ENCODE measurements at places on chromosomes 13 and 19.

GRCh38 chr13:21761770-21762169, 90.9 kb downstream of the FGF9 start:
- no peak for DNase-seq

- no peak for DNase-seq
Measured at GRCh38 chr13:48804821-48805601, 151.3 kb downstream of the CYSLTR2 start.

- no peak for DNase-seq
Measured at GRCh38 chr19:53909471-53910169, 542 bp downstream of the CACNG7 start.

GRCh38 chr19:54739587-54740497, 1.5 kb downstream of the KIR2DL3 start:
- no peak for DNase-seq

DNA sequence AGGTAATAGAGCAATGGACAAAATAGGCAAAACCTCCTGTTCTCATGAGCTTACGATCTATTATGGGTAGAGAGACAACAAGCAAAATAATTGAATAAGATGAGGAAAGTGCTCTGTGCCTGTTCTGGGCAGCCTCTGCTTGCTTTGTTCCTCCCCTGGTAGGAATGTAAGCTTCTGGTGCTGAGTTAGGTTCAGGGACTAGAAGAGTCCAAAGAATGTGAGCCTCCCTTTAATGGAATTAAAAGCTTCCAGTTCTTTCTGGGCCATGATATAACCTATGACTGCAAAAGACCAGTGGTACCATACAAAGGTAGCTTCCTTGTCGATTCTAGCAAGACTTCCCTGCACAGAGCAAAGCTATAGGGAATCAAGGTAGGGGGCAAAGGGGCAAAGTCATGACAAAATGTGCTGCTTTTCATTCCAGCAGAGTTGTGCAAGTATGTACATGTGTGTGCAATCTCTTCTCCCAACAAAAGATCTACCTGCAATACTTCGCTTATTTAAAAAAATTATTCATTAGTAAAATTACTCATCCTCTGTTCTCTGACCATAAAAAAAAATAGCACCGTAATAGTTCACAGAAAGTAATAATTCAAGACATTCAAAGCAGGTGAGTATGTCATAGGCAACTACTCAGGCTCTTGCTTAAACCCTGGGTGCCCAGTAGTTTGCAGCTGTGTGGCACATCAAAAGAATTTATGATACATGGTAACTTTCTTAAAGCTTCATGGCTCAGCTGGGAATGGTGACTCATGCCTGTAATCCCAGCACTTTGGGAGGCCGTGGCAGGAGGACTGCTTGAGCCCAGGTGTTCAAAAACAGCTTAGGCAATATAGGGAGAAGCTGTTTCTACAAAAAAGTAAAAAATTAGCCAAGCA, 21.4 kb downstream of the ACOD1 start:
- no peak for DNase-seq

- DNase-seq = no peak
Measured at GRCh38 chr13:97537110-97537509, 103.1 kb downstream of the RAP2A start.

- no peak for DNase-seq
Measured at GRCh38 chr19:33343859-33344572, 29.5 kb upstream of the CEBPG start.

All from NCI-H2081 (cell line).